Activated B cell treated with CpG ODN at 0.5 μM for 24 hours (primary cell): ENCODE measurements at places on chromosomes 7 and 10. TPM values are rescaled to one million over a fixed set of nuclear protein-coding genes. Genes with fewer than 3 reads are reported as not detected.

Gene PTEN
- total RNA-seq: 172 and 227 TPM in 2 replicates

Gene FKBP6
- not detected in 2 replicates for total RNA-seq

Gene MOGAT3
- total RNA-seq: not detected in 2 replicates

Gene ELFN1
- total RNA-seq: not detected in 2 replicates

Gene NODAL
- total RNA-seq: not detected in 2 replicates

Gene DNAJC30
- 13.7 and 14.2 TPM in 2 replicates for total RNA-seq

Gene MYOZ1
- total RNA-seq: not detected in 2 replicates

Gene ELOVL3
- not detected in 2 replicates for total RNA-seq

Gene SPDYE3
- total RNA-seq: not detected in 2 replicates

Gene SPDYE8
- not detected in 2 replicates for total RNA-seq

Gene SNX10
- 28.9 and 32.3 TPM in 2 replicates for total RNA-seq

Gene FAM20C
- total RNA-seq: 0.11 and 0.20 TPM in 2 replicates

Gene GIMAP4
- total RNA-seq: 0.29 and 0.40 TPM in 2 replicates

Gene THSD7A
- total RNA-seq: not detected in 2 replicates

Gene ASB13
- total RNA-seq: 3.3 and 3.5 TPM in 2 replicates

Gene HIPK2
- total RNA-seq: 21.1 and 23.0 TPM in 2 replicates

Gene PTPN20
- total RNA-seq: 2.1 and 2.3 TPM in 2 replicates

Gene NUDCD3
- 80.7 and 85.1 TPM in 2 replicates for total RNA-seq

Gene CALCR
- total RNA-seq: not detected in 2 replicates

Gene HSPB1
- total RNA-seq: 63.4 and 65.6 TPM in 2 replicates

Gene ARHGAP22
- 0.82 and 1.5 TPM in 2 replicates for total RNA-seq

Gene SPDYE2
- 0.29 TPM in 1 of 2 replicates, not detected in the other for total RNA-seq

Gene PLEKHS1
- total RNA-seq: 0.07 TPM in 1 of 2 replicates, not detected in the other

Gene AGR2
- total RNA-seq: not detected in 2 replicates

Gene HOGA1
- not detected in 2 replicates for total RNA-seq

Gene UFSP1
- 3.4 and 4.5 TPM in 2 replicates for total RNA-seq

Gene OR2A42
- total RNA-seq: not detected in 2 replicates

Gene OPN4
- not detected in 2 replicates for total RNA-seq

Gene BUB3
- 137 and 141 TPM in 2 replicates for total RNA-seq

Gene RPEL1
- not detected in 2 replicates for total RNA-seq

Gene GPR141
- not detected in 2 replicates for total RNA-seq

Gene AKR1D1
- total RNA-seq: not detected in 2 replicates

Gene TMEM213
- not detected in 2 replicates for total RNA-seq

Gene PIK3AP1
- total RNA-seq: 156 and 157 TPM in 2 replicates

Gene MSMB
- not detected in 2 replicates for total RNA-seq

Gene ARHGEF35
- 3.9 and 4.9 TPM in 2 replicates for total RNA-seq

Gene GRID2IP
- total RNA-seq: 0.93 and 1.3 TPM in 2 replicates

Gene TWNK
- 19.2 and 20.5 TPM in 2 replicates for total RNA-seq

Gene TMEM225B
- 0.53 and 1.5 TPM in 2 replicates for total RNA-seq

Gene HOXA2
- not detected in 2 replicates for total RNA-seq

Gene TAC1
- total RNA-seq: not detected in 2 replicates

Gene SORCS3
- not detected in 2 replicates for total RNA-seq

Gene ENKUR
- total RNA-seq: not detected in 2 replicates

Gene AGAP4
- total RNA-seq: 19.6 and 31.4 TPM in 2 replicates

Gene OR2A1
- 0.05 TPM in 1 of 2 replicates, not detected in the other for total RNA-seq

Gene ELMO1
- total RNA-seq: 108 and 132 TPM in 2 replicates

Gene ZNF365
- total RNA-seq: not detected in 2 replicates

Gene LRCH4
- total RNA-seq: 137 and 174 TPM in 2 replicates
